Stimulated activated CD4-positive, alpha-beta T cell treated with anti-CD3 and anti-CD28 coated beads, TNF-alpha, amount 100 ng/mL, for 24 hours (primary cell): ENCODE measurements at places on chromosomes 3 and 15.

DNA sequence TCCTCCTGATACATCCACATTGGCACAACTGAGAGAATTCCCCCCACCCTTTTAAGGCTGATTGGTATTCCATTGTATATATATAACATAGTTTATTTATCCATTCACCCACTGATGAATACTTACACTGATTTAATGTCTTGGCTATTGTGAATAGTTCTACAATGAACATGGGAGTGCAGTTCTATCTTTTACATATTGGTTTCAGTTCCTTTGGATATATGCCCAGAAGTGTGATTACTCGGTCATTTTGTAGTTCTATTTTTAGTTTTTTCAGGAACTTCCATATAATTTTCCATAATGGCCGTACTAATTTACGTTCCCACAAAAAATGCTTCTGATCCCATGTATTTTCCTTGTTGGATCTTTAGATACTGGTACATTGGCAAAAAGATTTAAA, 135.3 kb downstream of the FMN1 start:
- no peak for DNase-seq

DNA sequence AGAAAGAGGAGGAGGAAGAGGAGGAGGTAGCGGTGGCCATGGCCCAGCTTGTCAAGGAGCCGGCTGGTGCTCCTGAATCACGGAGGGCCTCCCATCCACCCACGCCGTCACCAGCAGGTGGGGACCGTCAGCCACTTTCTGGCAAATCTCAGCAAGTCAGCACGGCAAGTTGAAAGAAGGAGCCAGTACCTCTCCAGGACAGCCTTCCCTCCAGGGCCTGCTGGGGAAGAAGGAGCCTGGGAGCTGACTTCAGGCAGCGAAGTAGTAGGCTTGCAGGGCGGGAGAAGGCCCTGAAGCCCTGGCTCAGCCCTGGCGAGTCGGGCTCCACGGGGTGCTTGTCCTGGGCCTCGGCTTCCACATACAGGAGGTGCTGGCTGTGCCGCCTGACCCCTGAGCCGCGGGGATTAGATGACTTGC, 99.2 kb upstream of the TRPM1 start:
- no peak for DNase-seq

DNA sequence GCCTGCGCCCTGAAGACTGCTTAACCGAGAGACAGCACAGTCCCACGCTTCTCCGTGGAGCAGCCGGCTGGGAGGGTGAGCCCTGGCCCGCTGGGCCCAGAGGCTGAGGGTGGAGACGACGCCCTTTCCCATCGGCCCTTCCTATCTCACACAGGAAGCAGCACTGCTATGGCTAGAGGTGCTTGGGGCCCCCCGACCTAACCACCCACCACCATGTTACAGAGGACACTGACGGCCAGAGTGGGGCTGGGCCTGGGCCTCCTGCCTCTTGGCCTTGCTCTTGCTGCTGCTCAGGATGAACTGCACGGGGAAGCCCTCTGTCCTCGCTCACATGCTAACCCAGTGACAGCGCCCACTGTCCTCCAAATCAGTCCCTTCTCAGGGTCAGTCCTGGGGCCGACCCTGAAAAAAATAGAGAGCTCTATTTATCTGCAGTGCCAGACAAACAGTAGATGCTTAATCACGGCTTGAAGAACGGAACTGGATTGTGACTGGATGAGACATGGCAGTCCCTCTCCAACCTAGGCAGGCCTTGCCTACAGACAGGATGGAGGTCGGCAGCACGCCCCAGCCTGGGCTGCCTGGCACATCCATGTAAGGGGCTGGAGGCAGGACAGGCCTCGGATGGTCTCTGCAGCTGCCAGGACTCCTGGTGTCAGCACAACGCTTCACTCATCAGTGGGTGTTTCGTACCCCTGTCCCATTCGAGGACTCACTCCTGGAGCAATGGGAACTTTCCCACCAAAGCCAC, 14.2 kb downstream of the TMEM44 start:
- DNase-seq = no peak

- DNase-seq = no peak
Observed at GRCh38 chr3:120852412-120852811, 55.6 kb upstream of the STXBP5L start.

GRCh38 chr3:9230596-9230995, 18.9 kb downstream of the SRGAP3 start:
- no peak for DNase-seq

DNA sequence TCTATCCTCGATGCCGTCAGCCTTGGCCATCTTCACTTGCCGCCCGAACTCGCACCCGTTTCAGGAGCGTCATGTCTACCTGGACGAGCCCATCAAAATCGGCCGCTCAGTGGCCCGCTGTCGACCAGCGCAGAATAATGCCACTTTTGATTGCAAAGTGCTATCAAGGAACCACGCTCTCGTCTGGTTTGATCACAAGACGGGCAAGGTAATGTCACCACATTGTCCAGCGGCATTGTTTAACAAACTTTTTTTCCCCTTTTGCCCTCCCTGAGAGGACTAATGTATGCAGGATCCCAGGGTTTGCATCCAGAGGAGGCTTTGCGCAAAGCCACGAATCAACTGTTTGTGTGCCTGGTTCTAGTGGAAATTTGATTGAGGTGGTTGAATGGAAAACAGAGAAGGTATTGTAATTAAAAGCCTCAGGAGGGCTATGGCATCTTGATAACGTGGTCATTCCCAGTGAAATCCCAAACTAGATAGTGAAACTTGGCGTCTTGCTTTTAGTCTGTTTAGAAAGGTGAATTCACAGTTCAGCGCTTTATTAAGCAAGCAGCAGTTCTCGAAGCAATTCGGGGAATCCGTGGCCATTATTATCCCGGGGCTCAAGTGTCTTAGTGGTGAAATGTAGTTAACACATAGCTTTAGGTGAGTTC, 1.7 kb downstream of the SLMAP start:
- DNase-seq = no peak

GRCh38 chr15:91939403-91939831, 85.9 kb downstream of the SLCO3A1 start:
- DNase-seq = no peak

DNA sequence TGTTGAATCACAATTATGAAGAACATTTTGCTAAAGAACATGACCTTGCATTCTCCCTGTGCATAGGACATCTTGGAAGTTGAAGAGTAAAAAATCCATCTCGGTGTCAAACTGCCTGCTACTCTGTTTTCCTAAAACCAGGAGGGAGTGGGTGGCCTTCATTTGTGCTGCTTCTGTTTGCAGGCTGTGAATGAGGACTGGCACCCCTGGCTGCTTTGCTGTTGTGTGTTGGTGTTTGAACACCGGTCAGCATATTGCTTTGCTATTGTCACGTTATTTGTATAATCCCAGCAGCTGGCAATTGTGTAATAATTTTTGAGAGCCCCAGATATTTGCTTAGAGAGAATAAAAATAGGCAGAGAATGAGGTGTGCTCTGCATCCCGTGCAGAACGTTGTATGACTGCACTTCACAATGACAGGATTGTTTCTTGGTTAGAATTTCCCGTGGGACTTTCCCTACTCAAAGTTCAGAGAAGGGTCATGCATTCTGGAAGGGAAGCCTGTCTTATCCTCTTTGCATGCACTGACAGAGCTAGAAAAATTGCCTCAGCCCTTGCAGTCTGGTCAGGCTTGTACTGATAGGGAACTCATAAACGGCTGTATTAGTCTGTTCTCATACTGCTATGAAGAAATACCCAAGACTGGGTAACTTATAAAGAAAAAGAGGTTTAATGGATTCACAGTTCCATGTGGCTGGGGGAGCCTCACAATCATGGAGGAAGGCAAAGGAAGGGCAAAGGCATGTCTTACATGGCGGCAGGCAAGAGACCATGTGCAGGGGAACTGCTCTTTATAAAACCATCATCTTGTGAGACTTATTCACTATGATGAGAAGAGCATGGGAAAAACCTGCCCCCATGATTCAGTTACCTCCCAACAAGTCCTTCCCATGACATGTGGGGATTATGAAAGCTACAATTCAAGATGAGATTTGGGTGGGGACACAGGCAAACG, 16.3 kb downstream of the SV2B start:
- DNase-seq = no peak

DNA sequence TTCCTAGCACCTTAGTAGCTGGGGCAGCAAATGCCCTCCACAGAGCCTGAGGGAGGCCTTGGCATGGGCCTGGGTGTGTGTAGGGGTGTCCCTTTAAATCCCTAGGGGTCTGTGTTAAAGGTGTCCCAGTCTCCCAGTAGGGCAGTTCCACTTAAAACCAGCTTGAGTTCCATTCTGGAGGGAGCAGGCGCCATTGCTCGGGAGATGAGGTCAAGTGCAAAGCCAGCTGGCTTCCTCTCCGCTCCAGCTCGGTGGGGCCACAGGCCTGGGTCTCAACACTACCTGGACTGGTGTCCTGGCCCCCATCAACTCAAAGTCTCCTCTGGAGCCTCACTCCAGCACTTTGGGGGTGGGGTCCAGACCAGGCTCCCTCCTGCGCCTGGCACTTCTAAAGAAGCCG, 25.2 kb downstream of the FEM1B start:
- no peak for DNase-seq

DNA sequence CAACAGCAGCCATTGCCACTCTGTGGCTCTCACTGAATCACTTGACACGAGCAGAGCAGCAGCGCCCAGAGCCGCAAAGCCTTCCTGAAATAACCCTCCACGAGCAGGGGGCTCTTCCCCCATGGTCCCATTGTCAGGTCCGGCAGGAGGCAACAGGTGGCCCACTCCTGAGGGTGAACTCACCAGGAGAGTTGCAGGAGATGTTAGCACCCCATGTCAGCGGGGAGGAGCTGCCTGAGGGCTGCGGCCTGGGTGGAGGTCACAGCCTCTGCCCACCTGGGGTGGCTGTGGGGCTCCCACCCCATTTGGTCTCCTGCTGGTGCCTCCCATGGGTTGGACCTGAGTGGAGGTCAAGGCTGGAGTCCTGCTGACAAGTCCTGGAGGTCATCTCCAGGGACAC, 12.3 kb upstream of the C3orf22 start:
- no peak for DNase-seq

GRCh38 chr3:64867224-64867623, 179.4 kb upstream of the ADAMTS9 start:
- no peak for DNase-seq

DNA sequence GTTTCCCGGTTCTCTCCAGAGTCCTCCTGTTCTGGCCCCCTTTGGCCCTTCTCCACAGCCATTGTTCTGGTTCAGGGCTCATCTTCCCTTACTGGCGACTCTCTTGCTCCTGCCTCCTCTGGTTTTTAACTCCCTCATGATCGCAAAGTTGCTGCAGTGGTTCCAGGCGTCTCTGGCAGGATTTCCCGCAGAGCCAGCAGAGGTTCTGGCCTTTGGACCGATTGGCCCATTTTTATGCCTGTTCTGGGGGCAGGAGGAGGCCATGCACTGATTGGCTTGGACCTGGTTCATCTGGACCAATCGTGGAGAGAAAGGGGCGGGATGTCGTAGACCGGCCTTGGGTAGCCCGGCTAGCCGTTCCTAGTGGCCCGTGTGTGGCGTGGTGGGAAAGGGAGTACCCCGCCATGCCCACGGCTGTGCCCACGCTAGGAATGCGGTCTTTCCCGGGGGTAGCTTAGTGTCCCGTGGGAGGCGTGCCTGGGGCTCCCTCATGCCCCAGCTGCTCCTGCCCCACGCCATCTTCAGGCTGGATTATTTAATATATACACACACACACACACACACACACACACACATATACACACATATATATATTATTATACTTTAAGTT, 113.4 kb downstream of the FBLN2 start:
- no peak for DNase-seq

- DNase-seq = no peak
Observed at GRCh38 chr3:67500709-67501108, 153.7 kb downstream of the SUCLG2 start.

- DNase-seq = peak; percentile 55
Observed at GRCh38 chr15:61834076-61834697, 226.1 kb downstream of the VPS13C start.

GRCh38 chr3:105527949-105528348, 161.2 kb downstream of the ALCAM start:
- DNase-seq = no peak

DNA sequence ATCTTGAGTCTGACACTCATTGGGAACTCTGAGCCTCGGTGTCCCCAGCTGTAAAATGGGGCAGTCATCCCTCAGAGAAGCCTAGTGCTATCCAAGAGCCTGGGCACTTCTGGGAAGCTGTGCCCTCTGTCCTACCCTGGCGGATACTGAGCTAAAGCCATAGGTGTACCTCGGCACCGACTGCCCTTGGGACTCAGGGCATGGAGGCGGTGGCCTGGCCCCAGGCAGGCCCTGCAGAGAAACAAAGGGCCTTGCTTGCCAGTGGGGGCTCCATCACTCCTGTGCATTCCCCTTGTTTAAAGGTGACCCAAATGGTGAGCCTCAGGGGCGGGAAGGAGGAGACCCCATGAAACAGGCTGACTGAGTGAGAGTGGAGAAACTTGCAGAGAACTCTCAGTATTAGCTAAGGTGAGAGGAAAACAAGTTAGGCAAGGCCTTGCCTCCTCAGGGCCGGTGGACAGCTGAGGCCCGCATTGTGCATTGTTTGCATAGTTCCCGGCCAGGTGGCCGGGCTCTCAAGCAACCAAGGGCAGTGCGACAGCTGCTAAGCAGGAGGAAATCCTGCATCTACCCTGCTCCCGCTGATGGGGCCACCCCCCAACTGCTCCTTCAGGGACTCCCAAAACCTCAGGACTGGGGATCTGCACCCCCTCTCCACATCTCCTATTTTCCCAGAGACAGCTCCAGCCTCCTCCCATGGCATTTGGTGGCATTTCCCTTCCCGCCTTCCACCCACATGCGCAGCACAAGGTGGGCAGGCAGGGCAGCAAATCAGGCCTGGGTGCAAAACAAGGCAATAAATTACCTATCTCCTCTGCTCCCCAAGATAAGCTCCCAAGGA, 4.3 kb downstream of the PFKFB4 start:
- DNase-seq = no peak

GRCh38 chr3:37291275-37291700, 116.9 kb upstream of the LRRFIP2 start:
- no peak for DNase-seq

DNA sequence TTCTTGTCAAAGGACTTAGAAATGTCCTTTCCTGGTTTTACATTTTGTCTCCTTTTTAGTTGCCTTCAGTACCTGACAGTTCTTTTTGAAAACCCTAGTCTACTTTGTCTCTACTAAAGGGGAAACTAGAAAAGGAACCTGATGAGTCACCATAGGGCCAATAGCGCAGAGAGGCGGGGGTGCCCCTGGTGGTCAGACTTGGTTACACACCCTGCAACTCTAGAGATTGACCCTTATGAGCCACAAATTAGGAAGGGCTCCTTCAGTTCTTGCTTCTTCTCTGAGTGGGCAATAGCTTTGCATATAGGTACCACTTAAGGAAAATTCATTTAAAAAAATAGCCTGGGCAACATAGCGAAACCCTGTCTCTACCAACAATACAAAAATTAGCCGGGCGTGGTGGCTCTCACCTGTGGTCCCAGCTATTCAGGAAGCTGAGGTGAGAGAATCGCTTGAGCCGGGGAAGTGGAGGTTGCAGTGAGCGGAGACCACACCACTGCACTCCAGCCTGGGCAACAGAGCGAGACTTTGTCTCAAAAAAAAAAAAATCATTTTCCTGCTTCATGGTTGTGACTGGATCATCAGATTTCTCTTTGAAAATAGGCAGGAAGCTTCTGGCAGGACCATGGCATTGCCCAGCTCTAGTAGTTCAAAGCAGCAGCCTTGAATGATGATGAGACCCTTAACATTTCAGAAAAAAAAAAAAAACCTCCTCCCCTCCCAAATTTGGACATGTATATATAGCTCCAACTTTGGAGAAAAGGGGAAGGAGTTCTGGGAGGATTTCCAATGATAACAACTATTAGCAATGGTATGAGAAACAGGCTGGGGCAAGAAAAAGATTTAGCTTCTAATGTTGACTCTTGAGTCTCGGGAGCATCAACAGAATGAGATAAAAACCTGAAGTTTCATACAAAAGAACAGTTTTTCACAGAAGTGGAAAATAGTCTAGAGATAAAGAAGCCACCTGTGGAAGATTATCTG, 45.2 kb upstream of the RASA2 start:
- peak; percentile 54 for DNase-seq
